Brain (organoid and tissue), 16 donors: ENCODE measurements at places on chromosomes 6 and 20. TPM values are rescaled to one million over a fixed set of nuclear protein-coding genes. Genes with fewer than 3 reads are reported as not detected.

The TP53RK gene
- polyA plus RNA-seq = 8.3 TPM

The DIDO1 gene
- polyA plus RNA-seq = 47.3 TPM

The HFE gene
- polyA plus RNA-seq = 1.6 TPM

The AKAP7 gene
- polyA plus RNA-seq = 2.0 TPM

The MCHR2 gene
- polyA plus RNA-seq = 0.53 TPM

The KCTD20 gene
- 28.2 TPM for polyA plus RNA-seq

The SMIM28 gene
- polyA plus RNA-seq = not detected

The WASF1 gene
- polyA plus RNA-seq = 66.0 TPM

The PRDM1 gene
- polyA plus RNA-seq = 0.64 TPM

The LRRC73 gene
- polyA plus RNA-seq = 6.2 TPM

The GUCA1A gene
- polyA plus RNA-seq = 0.20 TPM

The ANKRD66 gene
- not detected for polyA plus RNA-seq

The SFTA2 gene
- polyA plus RNA-seq = not detected

The TAGAP gene
- polyA plus RNA-seq = 0.14 TPM

The SLA2 gene
- 0.49 TPM for polyA plus RNA-seq

The KIF6 gene
- polyA plus RNA-seq = 3.3 TPM

The FAM209B gene
- polyA plus RNA-seq = not detected

The SPINT4 gene
- not detected for polyA plus RNA-seq

The HLA-DQB2 gene
- polyA plus RNA-seq = 0.87 TPM

The PLCB4 gene
- polyA plus RNA-seq = 7.5 TPM

The TP53TG5 gene
- polyA plus RNA-seq = 4.8 TPM

The PDE10A gene
- polyA plus RNA-seq = 0.64 TPM

The ULBP1 gene
- polyA plus RNA-seq = 2.3 TPM

The PBOV1 gene
- not detected for polyA plus RNA-seq

The MDFI gene
- polyA plus RNA-seq = 3.8 TPM

The AVP gene
- 1,079 TPM for polyA plus RNA-seq

The EPPIN gene
- not detected for polyA plus RNA-seq

The SUMO4 gene
- not detected for polyA plus RNA-seq

The TUBE1 gene
- polyA plus RNA-seq = 8.2 TPM

The DNAH8 gene
- not detected for polyA plus RNA-seq

The HTR1B gene
- 0.48 TPM for polyA plus RNA-seq

The CCN5 gene
- 0.39 TPM for polyA plus RNA-seq

The CRYBG1 gene
- 0.31 TPM for polyA plus RNA-seq

The POU3F2 gene
- polyA plus RNA-seq = 9.1 TPM

The TINAG gene
- not detected for polyA plus RNA-seq

The OXT gene
- not detected for polyA plus RNA-seq

The CST4 gene
- not detected for polyA plus RNA-seq

The LINC00237 gene
- polyA plus RNA-seq = 1.3 TPM

The RAB32 gene
- polyA plus RNA-seq = 2.4 TPM

The FERMT1 gene
- 0.85 TPM for polyA plus RNA-seq

The PREX1 gene
- polyA plus RNA-seq = 64.3 TPM

The PRICKLE4 gene
- polyA plus RNA-seq = not detected

The NNAT gene
- 26.3 TPM for polyA plus RNA-seq

The TMEM200A gene
- polyA plus RNA-seq = 0.42 TPM

The ZC3H12D gene
- not detected for polyA plus RNA-seq

The RAD21L1 gene
- polyA plus RNA-seq = not detected

The ADGB gene
- not detected for polyA plus RNA-seq
